ENCODE measurements at places on chromosomes 1 and 21.

GRCh38 chr1:223683586-223684487 is 18.3 kb upstream of the CAPN8 start:
- DNase-seq, result peak; percentile 35

DNA sequence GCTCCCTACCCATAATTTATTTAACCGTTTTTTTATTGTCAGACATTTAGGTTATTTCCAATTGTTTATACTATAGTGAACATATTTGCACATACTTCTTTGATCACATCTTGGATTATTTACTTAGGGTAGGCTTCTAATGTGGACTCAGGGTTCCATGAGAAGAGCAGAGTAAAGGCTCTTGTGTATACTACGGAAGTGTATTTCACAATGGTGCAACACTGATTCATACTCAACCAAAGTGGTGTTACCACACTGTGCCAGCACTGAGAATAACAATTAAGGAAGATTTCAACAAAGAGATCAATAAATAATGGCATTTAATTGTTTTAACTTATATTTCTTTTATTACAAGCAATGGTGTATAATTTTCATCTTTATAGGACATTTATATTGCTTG is 251.2 kb downstream of the ZNF326 start:
- DNase-seq, result no peak

- DNase-seq, result no peak
These were observed 2.0 kb downstream of the KYAT3 start for GRCh38 chr1:88990426-88990825.

DNA sequence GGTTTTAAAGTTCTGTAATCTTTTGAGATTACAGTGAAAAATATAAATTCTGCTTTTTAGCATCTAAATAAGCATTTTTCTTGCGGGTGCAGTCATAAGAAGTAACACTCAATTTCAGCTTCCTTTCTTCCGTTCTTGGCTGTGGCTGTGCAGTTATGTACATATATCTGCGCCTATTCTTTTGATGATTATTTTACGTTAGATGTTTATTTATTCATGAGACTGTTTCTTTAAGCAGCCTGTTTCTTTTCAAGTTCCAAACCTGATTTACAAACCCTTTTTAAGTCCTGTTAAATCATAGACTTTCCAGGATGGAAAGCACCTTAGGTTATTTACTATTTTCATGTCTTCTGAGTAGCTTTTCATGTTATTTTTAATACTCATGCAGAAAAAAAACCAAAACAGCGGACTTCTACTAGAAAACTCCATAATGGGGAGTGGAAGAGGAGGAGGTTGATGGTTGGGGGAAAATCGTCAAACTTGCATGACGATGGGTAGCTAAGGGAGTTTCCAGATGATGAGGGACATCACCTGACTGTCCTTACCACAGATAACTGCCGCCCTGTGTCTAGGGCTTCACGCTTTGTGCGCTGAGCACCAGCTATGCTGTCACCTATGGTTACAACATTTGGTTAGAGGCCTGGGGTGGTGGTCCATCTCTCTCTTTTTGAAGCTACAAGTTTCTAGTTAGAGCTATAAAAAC is 2.6 kb downstream of the PRDM2 start:
- no peak for DNase-seq

DNA sequence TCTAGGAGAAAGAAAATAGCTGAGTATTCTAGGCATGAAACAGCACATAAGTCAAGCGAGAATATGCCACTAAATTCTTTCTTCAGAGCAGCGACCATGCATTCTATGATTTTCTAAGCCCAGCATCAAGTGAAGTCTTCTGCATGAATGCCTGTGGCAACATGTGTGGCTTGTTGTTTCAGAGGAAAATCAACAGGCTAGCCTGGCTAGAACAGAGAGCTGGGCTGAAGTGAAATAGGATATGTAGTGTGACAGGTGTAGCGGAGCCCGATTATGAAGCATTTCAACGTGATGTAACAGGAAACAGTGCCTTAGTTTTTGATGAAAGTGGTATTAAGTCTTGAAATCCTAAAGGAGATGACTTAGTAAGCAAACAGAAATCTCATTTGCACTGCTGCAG is 7.0 kb downstream of the CSDE1 start:
- no peak for DNase-seq

DNA sequence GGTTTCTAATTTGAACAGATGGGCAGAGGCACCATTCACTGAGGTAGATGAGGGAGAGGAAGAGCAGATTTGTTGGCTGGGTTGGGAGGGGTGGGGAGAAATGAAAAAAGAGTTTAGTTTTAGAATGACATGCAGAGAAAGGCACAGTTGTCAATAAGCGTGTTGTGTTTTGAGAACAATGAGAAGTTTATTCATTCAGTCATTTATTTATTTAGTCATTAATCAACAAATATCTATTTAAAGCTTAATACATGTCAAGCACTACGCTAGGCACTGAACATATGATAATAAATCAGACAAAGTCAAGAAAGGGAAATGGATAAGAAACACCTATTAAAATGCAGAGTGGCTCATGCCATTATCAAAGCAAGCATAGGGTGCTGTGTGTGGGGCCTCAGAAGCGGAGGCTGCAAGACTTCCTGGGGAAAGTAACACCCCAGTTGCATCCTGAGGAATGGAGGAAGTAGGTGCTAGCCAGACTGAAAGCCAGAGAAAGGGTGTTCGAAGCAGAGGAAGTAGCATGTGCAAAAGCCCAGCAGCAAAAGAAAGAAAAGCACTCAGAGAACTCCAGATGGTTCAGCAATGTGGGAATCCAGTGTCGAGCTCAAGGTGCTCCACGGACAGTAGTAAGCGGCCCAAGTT is 114.1 kb downstream of the RNF220 start:
- no peak for DNase-seq

DNA sequence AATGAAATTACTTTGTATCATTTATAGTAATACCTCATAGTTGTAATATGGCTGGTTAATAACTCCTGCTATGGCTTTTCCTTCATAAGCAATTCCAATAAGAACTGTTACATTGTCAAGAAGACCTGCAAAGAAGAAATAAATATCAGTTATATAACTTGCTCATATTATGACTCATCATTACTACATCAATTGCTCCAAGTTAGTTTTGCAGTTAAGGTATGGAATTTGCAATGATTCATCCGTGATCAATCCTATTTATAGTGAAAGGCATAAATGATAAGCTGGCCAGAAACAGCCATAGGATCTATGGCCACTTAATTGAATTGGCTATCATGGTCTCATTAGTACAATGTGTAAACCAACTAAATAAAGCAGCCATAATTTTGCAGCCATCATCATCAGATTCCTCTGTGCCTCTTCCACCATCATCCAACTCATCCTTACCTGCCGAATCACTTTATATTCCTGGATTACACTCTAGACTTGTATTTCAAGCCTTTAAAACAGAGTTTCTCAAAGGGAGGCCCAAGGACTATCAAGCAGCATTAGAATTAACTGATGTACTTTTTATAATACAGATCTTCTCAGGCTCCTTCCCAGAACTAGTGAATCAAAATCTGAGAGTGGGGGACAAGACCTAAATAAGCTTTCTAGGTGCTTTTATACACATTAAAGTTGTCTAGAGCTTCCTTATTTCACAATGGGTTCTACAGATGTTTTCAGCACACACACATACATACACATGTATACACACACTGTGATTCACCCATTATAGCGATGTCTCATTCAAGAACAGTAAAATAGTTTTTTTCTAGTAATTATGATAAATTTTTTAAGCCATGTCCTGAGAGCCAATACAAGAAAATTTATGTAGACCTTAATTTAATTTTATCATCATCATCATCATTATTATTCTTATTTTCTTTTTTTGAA is 21.2 kb upstream of the EPRS1 start:
- DNase-seq, result no peak

DNA sequence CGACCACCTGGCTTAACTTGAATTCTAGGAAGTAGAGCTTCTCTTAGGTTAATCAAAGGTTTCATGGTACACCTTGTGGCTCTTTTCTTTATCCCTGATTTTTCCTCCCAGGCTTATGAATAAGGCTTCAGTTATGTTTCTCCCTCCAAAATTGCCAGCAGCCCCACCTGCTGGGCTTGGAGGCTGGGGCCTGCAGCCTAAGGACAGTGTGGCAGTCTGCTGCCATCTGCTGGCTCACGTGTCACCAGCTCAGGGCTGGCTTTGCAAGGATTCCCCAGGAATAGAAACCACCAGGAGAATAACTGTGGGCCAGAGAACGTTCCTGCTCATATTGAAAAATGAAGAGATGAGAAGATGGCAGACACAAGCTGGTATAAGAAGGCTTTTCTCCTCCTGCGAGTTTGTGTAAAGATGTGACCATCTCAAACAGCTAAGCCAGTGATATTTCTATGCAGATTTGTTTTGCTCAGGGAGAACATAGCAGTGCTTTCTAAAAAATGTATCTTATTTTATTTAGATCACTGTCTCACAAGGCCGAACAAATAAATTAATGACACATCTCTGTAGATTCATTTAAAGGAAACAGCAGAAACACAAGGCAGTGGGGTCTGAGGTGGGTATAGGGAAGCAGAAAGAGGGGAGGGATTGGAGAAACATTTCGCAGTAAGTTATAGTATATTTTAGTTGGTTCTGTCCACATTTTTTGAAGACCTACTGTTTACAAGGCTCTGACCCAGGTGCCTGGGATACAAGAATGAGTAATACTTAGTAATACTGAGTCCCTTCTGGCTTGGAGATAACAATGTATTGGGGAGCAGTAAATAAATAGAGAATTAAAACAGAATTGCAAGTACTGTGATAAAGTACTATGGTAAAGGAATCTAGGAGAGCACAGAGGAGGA is 291.1 kb upstream of the SGIP1 start:
- DNase-seq, result peak; percentile 36

- no peak for DNase-seq
These were observed 429.4 kb upstream of the TMPRSS15 start for GRCh38 chr21:18832950-18833349.

DNA sequence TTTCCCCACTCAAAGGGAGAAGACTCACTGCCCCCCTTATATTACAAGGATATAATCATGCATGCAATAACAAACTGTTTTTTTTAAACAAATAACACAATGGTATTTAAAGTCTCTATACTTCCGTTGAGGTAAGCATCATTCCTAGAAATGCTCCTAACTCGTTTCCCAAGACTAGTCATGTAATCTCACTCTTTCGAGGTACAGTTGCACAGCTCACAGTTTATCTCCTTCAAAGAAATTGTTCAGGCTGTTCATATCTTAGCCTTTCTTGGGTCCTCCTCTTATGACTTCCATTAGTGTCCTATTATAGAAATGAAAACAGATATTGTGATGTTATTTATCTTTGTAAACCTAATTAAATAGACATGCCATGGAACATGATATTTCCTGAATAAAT is 705.0 kb downstream of the KCNT2 start:
- DNase-seq, result no peak
